ENCODE measurements at places on chromosomes 12 and 14.

GRCh38 chr12:45234139-45234865 lies 18.4 kb downstream of the ANO6 start:
- DNase-seq, result no peak

- DNase-seq, result no peak
Observed at GRCh38 chr14:100072783-100073346, 7.6 kb downstream of the EVL start.

DNA sequence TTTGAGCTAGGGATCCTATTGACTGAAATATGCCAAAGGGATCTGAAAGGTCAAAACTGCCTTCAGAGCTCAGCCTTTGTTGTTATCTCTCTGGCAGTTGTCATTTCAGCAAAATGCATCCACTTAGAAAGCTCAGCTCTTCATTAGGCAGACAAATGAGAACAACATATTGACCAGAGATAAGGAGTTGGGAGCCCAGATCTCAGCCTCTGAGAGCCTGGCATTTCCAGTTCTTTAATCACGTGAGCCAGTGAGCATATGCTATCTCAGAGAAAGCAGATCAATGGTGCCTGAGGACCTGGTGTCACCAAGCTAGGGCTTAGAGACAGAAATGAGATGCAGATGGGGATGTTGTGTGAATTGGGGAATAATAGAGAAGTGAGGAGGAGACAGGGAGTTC lies 101.1 kb downstream of the DAD1 start:
- no peak for DNase-seq

GRCh38 chr12:108812324-108812723 lies 45.1 kb downstream of the SSH1 start:
- DNase-seq, result no peak

DNA sequence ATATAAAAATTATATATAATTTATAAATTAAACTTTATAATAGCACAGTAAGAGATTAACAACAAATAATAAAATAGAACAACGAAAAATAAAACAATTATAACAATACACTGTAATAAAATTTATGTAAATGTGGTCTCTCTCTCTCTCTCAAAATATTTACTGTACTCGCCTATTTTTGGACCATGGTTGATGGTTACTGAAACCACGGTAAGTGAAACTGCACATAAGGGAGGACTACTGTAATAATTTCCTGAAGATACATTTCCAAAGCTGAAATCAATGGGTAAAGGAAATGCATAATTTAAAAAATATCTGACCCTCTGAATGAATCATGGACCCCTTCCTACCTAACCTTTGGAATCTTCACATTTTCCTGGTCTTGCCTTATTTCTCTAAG lies 48.9 kb downstream of the NTN4 start:
- DNase-seq, result no peak

GRCh38 chr14:61965030-61965745 lies 203.0 kb downstream of the SNAPC1 start:
- DNase-seq, result no peak

GRCh38 chr14:95260537-95261361 lies 59.0 kb downstream of the CLMN start:
- DNase-seq, result no peak

GRCh38 chr12:4203772-4204376 lies 69.7 kb upstream of the CCND2 start:
- DNase-seq, result no peak

GRCh38 chr12:11884116-11884515 lies 186.6 kb upstream of the BCL2L14 start:
- DNase-seq, result no peak

DNA sequence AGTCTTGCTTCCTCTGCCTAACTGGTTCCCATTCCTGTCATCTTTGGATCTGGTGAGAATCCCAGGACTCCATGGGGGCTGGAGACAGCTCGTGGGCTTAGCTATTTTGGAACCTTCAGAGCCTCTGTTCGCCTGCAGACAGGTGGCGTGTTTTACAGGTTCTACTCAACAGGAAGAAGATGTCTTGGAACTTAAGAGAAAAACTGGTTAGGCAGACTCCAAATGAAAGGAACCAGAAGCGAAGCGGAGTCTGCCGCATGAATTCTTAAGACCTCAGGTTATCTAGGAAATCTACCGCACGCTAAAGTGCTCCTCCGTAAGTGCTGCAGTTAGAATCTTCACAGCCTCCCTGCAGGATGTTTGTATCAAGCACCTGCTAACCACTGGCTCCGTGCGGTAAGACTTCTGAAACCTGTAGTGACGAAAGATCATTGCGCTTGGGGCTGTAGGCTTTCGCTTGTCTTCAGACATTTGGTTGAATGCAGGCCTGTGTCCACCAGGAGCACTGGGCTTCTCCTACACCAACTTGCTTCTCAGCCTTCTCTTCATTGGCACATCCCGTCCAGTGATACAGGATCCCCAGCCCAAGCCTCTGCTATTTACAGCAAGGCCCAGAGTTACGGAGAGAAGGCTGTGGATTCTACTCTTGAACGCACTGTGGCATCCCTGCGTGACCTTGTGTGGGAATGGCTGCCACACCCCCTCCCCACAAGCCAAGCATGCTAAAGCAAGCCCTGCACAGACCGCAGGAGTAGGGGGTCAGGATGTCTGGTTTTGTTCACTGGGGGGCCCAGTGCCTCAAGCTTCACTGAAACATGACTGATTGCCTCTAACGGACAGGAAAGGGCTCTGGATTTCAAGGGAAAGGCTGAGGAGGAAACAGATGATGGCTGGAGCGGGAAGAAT lies 35.0 kb downstream of the ACADS start:
- DNase-seq, result no peak

DNA sequence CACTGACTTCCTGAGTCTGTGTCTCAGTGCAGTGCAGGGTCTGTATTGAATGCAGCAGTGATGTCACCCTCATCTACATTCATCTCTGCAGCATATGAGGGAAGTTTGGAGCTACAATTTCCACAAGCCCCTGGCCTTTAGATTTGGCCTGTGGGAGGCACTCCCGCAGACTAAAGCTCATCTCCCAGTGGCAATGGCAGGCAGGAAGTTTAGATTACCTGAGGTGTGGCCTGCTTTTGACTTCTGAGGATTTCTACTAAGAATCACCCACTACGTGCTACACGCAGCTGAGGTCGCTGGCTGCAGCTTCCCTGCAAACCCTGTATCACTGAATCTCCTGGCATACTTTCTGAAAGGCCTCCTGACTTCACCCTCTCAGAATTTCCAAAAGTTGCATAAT lies 202.2 kb upstream of the PRKD1 start:
- DNase-seq, result no peak

GRCh38 chr12:28059668-28060067 lies 87.1 kb upstream of the PTHLH start:
- no peak for DNase-seq

GRCh38 chr12:118358612-118359540 lies 13.8 kb downstream of the TAOK3 start:
- no peak for DNase-seq

GRCh38 chr14:72142328-72142727 lies 210.1 kb downstream of the RGS6 start:
- DNase-seq, result peak; percentile 80

- DNase-seq, result peak; percentile 16
Observed at GRCh38 chr12:46675736-46676135, 150.1 kb downstream of the SLC38A4 start.
